ENCODE measurements at places on chromosomes 7 and 10.

GRCh38 chr7:143886826-143887477 lies 15.0 kb downstream of the TCAF1 start:
- ATAC-seq: no peak

- ATAC-seq: no peak
Measured at GRCh38 chr7:143518521-143518920, 40.8 kb downstream of the TAS2R41 start.

DNA sequence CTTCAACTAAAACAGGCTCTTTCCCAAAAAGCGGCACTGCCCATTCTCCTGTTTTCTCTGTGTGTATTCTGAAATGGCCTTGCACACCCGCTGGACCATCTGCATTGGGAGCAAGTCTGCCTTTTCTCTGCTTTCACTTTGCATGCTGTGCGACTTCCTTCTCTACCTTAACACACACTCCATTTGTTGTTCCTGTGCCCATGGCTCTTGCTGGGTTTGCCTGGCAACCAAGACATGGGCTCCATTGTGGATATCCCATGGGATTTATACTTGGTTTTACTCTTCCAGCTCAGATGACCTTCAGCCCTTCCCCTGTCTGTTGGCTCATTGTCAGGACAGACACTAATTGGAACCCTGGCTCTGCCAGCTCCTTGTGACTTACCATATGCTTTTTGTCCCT lies 465.3 kb downstream of the REEP3 start:
- ATAC-seq: no peak

DNA sequence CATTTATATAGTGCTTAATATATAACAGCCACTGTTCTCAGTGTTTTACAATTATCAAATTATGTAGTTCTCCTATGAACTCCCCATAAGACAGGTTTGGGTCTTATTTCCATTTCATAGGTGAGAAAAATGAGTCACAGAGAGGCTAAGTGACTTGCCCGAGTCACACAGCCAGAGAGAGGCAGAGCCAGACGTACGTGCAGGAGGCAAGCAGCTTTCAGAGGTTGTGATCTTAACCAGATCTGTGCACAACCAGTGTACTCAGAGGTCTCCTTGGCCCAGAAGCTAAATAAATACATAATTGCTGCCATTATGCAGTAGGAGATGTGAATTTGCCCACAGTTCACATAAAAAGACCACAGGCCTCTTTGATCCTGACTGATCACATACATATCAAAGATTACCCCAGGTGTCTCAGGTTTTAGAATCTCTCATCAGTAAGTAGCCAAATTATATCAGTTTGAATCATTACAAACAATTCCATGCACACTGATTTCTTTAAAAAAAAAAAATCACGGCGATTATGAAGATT lies 304.7 kb upstream of the AOAH start:
- ATAC-seq: no peak

- ATAC-seq: peak; percentile 19
Measured at GRCh38 chr7:107660381-107661080, at the start of gene SLC26A4. TSS of gene SLC26A4 (plus strand) at chr7:107660828. CDS start at chr7:107661642, 814 bp downstream.

- ATAC-seq: no peak
Measured at GRCh38 chr10:3476186-3476585, 303.6 kb upstream of the PITRM1 start.

DNA sequence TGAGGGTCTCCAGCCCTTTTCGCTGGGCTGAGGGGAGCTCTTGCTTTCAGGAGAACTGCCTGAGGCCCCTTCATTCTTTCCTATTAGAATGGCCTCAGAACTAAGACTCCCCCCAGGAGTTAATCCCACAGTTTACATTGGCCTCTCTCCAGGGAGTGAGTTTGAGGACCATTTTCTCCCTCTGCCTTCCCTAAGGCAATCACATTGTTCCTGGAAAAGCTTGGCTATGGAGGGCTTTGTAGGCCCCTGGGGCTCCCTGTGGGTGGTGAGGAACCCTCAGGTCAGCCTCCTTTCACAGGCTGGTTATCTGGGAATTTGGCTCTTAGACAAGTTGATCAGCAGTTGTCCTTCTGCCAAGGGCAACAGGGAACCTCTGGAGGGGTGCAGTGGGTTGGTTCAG lies 343.7 kb downstream of the RPS24 start:
- ATAC-seq: no peak

DNA sequence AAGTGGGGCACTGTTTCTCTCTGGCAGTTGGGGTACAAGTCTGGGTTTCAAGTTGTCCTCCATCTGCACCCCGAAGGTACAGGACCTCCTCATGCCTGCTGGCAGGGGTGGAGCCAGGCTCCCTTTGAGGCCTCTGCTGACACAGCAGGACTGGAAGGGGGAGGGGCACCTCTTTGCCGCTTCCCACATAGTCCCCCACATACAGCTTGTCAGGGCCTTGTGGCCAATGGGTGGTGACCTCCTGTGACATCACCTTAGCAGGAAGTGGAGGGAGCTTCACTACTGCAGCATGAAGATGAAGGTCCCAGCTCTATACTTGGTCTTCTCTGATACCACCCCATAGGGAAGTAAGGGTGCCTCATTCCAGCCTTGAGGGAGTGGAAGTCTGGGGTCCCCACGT lies 167.8 kb downstream of the RAMP3 start:
- ATAC-seq: no peak

DNA sequence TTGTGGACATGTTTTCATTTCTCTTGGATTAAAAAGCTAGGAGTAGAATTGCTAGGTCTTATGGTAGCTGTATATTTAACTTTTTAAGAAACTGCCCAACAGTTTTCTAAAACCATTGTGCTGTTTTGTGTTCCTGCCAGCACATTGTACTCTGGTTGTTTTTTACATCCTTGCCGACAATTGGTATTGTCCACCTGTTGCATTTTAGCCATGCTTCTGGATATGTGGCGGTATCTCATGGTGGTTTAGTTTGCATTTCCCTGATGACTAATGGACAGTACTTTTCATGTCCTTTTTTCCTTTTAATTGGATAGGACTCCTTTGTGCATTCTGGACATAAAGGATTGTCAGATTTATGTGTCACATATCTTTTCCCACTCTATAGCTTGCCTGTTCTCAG lies 45.5 kb downstream of the STK17A start:
- ATAC-seq: no peak

DNA sequence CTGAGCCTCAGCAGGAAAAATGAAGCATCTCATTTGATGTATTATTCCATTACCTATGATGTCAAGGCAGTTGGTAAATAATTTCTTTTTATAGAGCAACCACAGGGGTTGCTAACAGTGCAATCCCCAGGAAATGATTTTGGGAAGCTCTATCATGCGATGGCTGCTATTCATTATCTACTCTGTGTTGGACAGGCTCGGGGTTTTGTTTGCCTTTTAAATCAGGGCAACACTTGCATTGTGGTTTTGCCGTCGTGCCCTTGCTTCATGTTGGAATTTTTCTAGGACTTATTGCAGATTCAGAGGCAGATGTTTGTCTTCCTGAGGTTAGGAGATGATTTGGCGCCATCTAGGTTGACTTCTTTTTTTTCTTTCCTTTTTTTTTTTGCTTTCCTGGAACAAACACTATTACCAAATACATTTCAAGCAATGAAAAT lies 128.4 kb downstream of the BICC1 start:
- ATAC-seq: no peak

GRCh38 chr10:107671960-107672359 lies 507.5 kb upstream of the SORCS1 start:
- no peak for ATAC-seq

- no peak for ATAC-seq
Measured at GRCh38 chr7:126659124-126659523, 593.6 kb downstream of the GRM8 start.

DNA sequence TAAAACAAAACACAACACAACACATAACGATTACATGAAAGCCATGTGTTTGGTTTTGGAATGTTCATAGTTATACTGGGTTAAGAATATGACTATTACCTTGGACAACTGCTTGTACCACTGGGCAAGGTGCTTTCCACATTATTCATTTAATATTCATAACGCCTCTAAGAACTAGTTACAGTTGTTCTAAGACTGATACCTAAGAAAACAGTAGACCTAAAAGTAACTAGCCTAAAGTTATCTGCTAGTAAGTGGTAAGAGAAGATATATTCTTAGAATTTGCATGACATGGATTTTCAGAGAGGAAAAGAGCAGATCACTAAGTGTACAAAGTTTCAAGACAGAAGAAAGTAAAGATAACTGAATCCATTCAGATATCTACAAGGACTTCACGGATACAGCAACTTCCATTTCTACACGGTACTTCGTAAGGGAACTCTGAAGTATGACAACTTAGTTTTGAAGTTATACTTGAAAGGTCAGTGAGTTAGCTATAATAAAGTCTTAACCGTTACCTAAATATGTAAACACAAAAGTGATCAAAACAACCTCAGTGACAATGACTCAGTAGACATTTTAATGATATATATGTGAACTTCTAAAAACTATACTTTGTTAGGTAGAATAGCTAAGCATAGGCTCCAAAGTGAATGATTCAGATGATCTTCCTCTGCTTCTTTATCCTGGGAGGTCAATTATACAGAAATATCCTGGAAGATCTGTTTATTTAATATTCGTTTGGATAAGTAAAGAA lies 65.1 kb downstream of the MINDY3 start:
- no peak for ATAC-seq

- no peak for ATAC-seq
Measured at GRCh38 chr7:29588900-29589696, 25.5 kb downstream of the PRR15 start.

GRCh38 chr10:124296813-124297788 lies 121.6 kb downstream of the OAT start:
- no peak for ATAC-seq

DNA sequence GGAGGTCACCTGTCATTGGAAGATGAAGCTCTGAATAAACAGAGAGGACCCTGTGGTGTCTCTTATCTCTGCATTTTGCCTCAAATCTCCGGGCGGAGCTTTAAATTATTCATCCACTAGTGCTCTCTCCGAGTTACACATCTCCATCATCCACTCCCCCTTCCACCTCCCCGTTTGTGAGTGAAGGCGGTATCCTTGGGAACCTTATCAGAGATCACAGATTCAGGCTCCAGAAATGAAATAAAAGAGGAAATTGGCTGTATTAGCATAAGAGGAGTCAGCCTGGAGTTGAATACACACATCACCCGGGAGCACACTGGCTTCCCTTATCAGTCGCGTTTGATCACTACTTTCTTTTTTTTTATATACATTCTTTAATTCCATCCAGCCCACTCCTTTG lies 1184.8 kb downstream of the GATA3 start:
- ATAC-seq: no peak

GRCh38 chr10:132448248-132448731 lies 51.3 kb downstream of the PWWP2B start:
- peak; percentile 51 for ATAC-seq

DNA sequence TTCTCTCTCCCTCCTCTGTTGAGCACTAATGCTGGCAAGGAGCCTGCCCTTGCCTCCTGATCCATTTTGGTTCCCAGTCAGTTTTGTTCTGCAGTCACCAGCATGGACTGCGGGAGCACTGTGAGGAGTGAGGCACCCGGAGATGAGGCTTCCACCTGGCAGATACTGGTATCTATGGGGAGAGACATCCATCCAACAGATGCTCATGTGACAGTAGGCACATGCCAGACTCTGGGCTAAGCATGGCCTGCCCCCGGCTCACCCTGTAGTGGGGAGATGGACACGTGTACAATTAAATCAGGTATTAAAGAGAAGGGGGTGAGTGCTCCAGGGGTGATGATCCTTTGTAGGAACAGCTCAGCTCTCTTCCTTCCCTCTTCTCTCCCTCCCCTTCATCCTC lies 74.0 kb upstream of the PODXL start:
- ATAC-seq: no peak

GRCh38 chr7:130758429-130759056 lies 24.5 kb upstream of the KLF14 start:
- no peak for ATAC-seq

DNA sequence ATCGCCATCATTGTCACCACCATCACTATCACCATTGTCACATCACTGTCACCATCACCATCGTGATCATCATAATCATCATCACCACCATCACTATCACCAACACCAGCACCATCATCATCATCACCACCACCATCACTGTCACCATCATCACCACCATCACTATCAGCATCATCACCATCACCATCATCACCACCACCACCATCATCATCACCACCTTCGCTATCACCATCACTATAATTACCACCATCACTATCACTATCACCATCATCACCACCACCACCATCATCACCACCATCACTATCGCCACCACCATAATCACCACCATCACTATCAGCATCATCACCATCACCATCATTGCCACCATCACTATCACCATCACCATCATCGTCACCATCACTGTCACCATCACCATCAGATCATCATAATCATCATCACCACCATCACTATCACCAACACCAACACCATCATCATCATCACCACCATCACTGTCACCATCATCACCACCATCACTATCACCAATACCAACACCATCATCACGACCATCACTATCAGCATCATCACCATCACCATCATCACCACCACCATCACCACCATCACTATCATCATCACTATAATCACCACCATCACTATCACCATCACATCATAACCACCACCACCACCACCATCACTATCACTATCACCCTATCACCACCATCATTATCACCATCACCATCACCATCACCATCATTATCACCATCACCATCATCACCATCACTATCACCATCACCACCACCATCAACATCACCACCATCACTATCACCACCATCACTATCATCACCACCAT lies 6.0 kb upstream of the GNA12 start:
- ATAC-seq: no peak

- no peak for ATAC-seq
Measured at GRCh38 chr10:76769582-76769981, 868.0 kb downstream of the KCNMA1 start.

GRCh38 chr7:76304888-76305375 lies 2.5 kb downstream of the HSPB1 start:
- peak; percentile 26 for ATAC-seq

- ATAC-seq: no peak
Measured at GRCh38 chr10:27285093-27285492, 44.5 kb upstream of the ACBD5 start.

DNA sequence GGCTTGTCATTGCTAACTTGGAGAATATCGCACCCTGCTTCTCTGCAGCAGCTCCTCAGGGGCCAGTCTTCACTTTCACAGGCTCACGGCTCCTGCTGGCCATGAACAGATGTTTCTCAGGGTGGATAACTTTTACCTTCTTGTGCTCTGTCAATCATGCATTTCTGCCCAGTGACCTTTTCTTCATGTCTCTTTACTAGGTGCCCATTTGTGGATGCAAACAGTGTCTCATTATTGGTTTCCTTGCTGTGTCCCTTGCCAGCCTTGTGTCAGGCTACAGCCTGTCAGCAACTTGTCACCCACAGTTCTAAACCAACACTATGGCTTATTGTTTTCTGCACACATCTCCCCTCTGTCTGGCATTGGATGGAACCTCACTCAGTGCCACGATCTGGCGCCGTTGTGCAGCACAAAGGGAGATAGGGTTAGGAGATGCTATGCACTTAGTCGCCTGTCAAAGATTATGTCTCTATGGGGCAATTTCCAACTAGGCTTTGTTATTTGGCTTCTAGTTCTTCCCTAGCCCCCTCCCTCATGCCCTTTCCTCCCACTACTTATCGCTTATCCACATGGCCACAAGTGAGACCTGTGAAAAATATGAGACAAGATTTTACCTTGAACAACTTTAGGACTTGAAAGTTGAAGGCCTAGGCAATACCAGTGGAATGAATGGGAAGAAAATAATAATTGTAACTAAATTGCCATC lies 45.7 kb upstream of the NXPH1 start:
- no peak for ATAC-seq

GRCh38 chr7:118061386-118061785 lies 122.6 kb upstream of the LSM8 start:
- ATAC-seq: no peak

All from gastroesophageal sphincter (tissue), 4 donors.